ENCODE measurements at places on chromosomes 11 and 22.

- no peak for DNase-seq
Observed at GRCh38 chr11:1622086-1622485, at the start of gene KRTAP5-4. TSS of gene KRTAP5-4 (minus strand) at chr11:1622138. CDS start at chr11:1622093, 45 bp downstream.

- DNase-seq, result no peak
Observed at GRCh38 chr11:77086521-77087472, 15.8 kb upstream of the OMP start.

- DNase-seq, result no peak
Observed at GRCh38 chr22:19607192-19608002, 83.2 kb upstream of the CLDN5 start.

GRCh38 chr11:133525976-133526375 is 6.3 kb downstream of the OPCML start:
- no peak for DNase-seq

GRCh38 chr11:106765469-106766258 is 252.6 kb downstream of the GUCY1A2 start:
- peak; percentile 22 for DNase-seq

DNA sequence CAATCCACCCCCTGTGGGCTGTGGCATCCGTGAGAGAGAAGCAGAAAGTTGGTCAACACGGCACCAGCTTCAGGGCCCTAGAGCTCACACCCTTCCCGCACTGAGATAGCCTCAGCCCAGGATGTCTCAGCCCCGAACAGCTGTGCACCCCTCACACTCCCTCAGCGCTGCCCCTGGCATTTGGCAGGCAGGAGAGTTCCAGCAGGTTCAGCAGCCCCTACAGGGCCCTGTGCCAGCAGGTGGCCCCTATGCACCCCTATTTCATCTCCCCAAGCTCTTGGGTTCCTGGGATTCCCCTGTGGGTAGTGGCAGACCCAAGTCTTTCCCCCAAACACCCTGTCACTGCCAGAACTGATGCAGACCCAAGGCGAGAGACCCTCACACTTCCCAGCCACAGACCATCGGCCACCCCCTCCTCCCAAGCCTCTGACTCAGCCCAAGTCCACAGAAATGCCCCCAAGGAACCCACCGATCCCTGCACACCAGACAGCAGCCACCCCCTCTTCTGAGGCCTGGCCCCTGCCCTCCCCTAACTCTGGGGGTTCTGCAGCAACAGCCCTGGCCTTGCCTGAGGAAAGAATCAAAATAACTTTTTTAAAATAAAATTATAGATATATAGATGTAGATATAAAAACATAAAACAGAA is 183.6 kb downstream of the IGLL1 start:
- no peak for DNase-seq
